ENCODE measurements at places on chromosomes 1 and 21.
A peak's percentile ranks its signal among the peaks of the same experiment; 100 is the strongest.

DNA sequence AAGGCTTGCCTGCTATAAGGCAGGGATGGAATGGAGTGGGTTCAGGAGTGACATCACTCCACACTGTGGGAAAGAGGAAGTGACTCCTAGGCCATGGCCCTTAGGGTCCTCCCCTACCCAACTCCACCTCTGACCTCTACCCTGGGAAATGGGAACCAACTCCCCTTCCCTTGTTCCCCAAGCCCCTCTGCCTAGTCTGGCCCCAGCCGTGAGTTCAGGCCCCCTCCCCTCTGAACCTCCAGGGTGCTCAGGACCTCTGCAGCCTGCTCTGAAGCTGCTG, 3.8 kb upstream of the GUCA2A start:
- DNase-seq = no peak

DNA sequence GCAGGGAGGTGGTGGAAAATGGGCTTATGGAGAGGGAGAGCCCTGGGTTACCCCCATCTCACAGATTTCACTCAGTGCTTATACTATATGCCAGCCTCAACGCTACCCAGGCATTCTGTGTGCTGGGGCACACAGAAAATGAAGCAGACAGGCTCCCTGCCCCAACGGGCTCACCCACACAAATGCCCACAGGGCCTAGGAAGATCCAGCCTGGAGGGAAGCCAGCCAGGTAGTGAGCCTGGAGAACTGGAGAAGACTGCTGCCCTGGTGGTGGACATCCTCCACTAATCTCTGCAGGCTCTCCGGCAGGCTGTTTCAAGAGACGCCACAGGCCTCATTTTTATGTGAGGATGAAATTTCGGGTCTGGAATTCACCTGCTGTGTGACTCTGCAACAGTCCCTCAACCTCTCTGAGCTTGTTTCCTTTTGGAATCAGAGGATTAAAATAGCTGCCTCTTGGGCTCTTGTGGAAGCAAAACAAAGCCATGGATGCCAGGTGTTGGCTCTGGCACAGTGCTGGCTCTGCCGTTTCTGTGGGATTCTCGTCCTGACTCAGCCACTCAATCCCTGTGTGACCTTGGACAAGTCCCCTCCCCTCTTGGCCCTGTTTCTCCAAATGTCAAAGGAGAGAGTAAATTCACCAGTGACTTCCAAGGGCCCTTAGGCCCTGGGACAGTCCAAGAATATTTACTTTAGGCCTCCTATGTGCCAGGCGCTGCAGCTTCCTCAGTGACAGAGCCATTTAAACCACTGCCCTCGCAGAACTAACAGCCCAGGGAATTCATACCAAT, 3.6 kb downstream of the PAQR7 start:
- DNase-seq = no peak

GRCh38 chr1:168260393-168260792, 20.3 kb upstream of the TBX19 start:
- peak; percentile 67 for DNase-seq

DNA sequence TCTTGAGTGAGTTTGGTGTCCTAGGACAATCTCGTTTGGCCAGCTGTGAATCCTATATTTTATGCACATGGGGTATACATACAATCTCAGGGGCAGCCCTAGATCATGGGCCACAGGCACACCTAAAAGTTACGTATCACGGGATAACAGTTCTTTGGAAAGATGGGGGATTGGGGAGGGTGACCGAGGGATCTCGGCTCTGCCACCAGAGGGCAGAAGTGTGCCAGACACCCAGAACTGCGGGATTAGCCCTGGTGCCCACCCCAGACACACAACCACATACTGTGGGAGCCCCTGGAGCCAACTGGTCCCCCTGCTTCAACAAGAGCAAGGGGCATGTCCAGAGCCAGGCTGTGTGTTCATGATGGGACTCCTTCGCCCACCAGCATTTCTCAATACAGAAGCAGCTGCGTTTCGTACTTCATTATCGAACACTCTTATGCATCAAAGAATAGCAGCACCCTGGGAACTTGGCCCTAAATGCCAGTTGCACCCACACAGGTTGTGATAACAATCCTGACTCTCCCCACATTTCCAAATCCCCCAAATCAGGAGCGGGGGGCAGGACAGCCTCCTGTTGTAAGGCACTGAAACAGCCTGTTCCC, 37.4 kb downstream of the TMCO4 start:
- DNase-seq = no peak
